ENCODE measurements at places on chromosomes 6 and 20.

- no peak for DNase-seq
Measured at GRCh38 chr20:6700563-6701329, 66.7 kb upstream of the BMP2 start.

GRCh38 chr6:110938171-110938570, 20.3 kb upstream of the GTF3C6 start:
- DNase-seq, result no peak

- DNase-seq, result no peak
Measured at GRCh38 chr6:101783287-101783686, 389.8 kb downstream of the GRIK2 start.

- no peak for DNase-seq
Measured at GRCh38 chr6:26379292-26379691, 3.6 kb upstream of the BTN2A2 start.

- peak; percentile 56 for DNase-seq
Measured at GRCh38 chr6:112029045-112029822, 24.7 kb upstream of the CCN6 start.

- no peak for DNase-seq
Measured at GRCh38 chr6:168272415-168273325, 46.9 kb downstream of the DACT2 start.

GRCh38 chr6:5151955-5152401, 66.8 kb downstream of the PPP1R3G start:
- DNase-seq, result no peak

- DNase-seq, result no peak
Measured at GRCh38 chr6:128738112-128738511, 144.8 kb upstream of the LAMA2 start.

GRCh38 chr20:35917077-35917476, 37.2 kb downstream of the SCAND1 start:
- no peak for DNase-seq

- no peak for DNase-seq
Measured at GRCh38 chr6:3227363-3228045, at the start of gene TUBB2B. Gene TUBB2B (minus strand): TSS chr6:3227653. CDS start chr6:3227543, 110 bp downstream.

DNA sequence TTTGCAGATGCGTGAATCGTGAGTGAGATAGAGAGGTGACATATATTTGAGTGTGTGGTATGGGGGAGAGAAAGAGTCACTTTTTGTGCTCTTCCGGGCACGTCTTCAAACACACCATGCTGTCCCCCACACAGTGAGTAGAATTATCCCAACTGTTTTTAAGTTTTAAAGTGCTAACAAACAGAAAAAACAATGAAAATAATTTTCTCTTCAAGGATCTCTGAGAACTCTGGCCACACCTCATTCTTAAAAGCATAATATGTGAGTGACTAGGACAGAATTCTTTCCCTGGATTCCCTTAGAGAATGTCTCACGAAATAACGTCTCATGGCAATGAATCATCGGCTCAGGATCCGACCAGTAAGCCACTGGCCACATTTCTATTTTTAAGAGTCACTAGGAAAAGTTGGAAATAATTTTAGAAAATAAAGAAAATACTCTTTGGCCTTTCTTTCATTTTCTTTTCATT, 235.7 kb upstream of the ZNF217 start:
- no peak for DNase-seq

GRCh38 chr20:53070706-53071392, 98.7 kb downstream of the TSHZ2 start:
- DNase-seq, result no peak

DNA sequence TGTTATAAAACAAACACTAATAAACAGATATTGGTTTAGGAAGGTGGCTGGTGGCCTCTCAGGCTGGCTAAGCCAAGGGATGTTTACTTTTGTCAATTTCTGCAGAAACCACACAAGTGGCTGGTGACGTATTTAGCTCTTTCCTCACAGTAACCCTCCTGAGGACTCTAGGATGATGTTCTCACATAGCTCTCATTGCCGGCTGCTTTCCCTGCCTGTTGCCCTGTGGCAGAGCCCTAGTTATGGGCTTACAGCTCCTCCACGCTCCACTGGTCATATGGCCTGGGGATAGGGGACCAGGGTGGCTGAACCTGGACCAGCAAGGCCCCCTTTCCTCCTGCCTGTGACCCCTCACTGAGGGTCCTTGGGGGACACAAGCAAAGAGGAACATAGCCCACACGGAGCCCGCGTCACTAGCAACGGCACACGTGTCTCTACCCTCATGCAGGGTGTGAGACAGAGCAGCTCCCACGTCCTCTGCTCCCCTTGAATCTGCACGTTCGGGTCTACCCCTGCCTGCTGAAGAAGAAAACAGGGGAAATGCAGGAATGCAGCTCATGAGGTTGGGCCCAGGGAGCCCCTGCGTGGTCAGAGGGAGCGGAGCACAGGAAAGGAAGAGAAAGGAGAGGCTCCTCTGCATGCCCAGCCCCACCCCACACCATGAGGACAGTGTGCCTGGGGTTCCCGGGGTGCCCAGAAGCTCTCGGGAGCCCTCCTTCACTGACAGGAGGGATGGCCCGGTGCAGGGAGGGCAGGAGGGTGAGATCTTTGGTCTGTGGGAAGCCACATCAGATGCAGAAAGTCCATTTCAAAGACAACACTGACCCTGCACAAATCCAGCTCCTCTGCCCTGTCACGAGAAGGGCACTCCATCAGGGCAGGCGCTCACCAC, 13.9 kb downstream of the RAMACL start:
- DNase-seq, result no peak

GRCh38 chr6:12436683-12437082, 146.5 kb downstream of the EDN1 start:
- no peak for DNase-seq

DNA sequence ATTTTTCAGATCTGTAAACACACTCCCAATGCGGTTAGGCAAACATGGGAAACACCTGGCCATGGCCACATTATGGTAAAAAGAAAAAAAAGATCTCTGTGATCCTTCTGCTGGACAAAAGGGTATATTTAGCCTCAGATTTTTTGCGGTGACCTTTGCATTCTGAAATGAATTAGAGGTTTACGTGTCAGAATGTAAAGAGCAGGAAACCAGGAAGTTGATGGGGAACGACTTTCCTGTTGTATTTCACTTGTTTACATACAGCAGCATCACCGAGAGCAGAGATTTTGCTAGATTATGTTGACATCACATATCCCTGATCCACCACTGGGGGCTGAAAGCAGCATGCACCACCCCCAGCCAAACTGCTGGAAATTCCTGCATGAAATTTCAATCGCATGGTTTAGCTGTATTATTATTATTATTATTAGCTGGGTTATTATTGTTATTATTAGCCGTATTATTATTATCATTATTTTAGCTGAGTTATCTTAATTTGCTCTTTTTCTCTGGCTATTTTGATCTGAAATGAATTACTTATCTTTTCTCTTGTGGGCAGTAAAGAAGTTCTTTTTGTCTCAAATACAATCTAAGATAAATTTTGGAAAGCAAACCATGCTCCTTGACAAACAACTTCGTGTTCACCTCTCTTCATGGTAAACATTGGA, 189.4 kb downstream of the ZFP64 start:
- no peak for DNase-seq

DNA sequence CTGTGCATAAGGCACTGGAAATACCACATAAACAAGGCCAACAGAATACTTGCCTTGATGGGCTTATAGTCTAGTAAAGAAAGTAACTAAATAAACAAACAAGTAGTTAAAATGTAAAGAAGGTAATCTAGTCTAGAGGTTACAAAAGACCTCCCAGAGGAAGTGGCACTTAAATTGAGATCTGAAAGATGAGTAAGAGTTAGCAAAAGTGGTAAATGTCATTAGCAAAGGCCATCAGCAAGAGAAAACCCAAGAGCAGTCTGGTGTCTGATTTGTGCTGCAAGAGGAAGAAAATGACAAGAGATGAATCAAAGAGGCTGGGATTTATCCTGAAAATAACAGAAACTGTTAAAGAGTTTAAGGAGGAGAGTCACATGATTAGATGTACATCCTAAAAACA, 96.6 kb upstream of the SMLR1 start:
- DNase-seq, result no peak

GRCh38 chr20:37392441-37393195, 46.7 kb downstream of the SRC start:
- DNase-seq, result no peak

- DNase-seq, result no peak
Measured at GRCh38 chr20:18613553-18613952, 25.7 kb downstream of the DTD1 start.

DNA sequence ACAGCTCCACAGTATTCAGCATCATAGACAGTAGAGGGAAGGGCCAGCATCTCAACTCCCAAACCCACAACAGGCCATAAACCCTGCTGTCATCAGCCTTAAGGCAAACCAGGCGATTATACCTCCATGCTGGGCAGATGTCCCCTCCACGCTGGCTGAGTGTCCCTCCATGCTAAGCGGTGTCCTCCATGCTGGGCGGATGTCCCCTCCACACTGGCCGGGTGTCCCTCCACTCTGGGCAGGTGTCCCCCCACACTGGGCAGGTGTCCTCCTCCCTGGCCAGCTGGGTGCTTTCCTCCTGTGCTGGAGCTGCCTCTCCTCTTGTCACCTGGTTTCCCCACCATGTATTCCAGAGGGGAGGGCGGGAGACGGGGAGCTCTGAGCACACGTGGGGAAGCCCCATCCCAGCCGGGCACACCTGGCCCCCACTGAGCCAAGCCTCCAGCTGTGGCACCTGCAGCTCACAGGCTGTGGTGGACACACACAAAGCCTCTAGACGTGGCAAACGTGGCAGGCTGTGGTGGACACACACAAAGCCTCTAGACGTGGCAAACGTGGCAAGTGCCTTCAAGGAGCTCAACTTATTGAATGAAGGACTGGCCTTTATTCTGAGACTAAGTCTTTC, 197.1 kb downstream of the TAF4 start:
- no peak for DNase-seq

Data from stimulated activated naive CD4-positive, alpha-beta T cell treated with Interleukin-2 at 50 U/mL for 16 hours (primary cell).